HCT116 (cell line): ENCODE measurements at places on chromosomes 7 and 10. TPM values are rescaled to one million over a fixed set of nuclear protein-coding genes. Genes with fewer than 3 reads are reported as not detected.

KIF11 gene
- 33.8 TPM for total RNA-seq

RELN gene
- total RNA-seq, result 0.20 TPM

PTF1A gene
- not detected for total RNA-seq

GRCh38 chr10:128161031-128161430 lies 34.8 kb upstream of the MKI67 start:
- no peak for DNase-seq

DNA sequence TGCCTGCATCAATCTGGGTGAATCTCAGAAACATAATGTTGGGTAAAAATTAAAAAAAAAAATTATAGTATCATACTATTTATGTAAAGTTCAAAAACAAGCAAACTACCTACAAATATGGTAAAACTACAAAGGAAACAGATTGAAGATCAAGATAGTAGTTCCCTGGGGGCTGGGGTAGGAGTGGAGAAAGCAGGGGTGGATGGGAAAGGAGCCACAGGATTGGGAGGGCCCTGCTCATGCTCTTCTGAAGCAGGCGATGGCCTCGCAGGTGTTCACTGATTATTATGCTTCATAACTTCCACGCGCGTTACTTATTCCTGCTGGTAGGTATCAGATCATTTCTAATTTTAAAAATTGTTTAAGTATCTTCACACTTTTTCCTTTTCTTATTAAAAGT lies 96.0 kb upstream of the GATA3 start:
- no peak for DNase-seq

GRCh38 chr10:4081685-4082111 lies 296.7 kb upstream of the KLF6 start:
- no peak for DNase-seq

FRMPD2 gene
- 0.30 TPM for total RNA-seq

DNA sequence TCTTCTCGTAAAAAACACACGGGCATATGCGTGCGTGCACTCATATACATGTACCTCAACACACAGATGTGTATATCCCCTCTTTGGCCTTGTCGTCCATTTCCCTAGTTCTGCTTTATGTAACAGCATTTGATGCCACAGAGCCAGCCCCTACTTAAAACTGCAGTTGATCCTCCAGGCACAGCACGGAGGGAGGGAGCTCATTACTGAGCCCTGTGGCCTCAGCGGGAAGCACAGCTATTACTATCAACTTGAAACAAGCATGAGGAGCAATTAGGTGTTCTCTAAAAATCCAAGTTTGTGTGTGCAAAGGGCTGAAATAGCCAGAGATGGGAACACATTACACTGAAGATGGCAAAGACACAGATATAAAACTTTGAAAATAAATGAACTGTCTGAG lies 580.9 kb downstream of the GLRX3 start:
- DNase-seq, result no peak

GRCh38 chr10:59276133-59276532 lies 86.2 kb downstream of the FAM13C start:
- no peak for DNase-seq

CXCL12 gene
- 0.47 TPM for total RNA-seq

OR2A1 gene
- total RNA-seq, result not detected

CRHR2 gene
- not detected for total RNA-seq

GRCh38 chr7:36015733-36016132 lies 137.3 kb upstream of the EEPD1 start:
- DNase-seq, result no peak

DNA sequence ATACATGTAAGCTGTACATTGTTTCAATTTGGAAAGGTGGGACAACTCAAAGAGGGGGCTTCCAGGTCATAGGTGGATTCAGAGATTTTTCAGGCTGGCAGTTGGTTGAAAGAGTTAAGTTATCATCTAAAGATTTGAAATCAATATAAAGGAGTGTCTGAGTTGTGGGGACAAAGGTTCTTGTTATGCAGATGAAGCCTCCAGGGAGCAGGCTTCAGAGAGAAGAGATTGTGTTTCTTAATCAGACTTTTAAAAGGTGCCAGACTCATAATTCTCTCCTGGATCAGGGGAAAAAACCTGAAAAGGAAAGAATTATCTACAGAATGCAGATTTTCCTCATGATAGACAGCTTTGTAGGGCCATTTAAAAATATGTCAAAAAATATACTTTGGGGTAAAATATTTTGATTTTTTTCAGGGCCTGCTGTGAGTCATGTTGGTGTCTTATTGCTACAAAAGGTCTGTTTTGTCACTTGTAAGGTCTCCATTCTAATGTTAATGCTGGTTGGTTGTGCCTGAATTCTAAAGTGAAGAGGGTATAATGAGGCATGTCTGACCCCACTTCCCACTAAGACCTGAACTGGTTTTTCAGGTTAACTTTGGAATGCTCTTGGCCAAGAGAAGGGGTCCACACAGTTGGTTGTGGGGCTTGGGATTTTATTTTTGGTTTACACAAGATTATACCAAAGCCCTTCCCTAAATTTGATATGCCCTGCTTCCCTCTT lies 52.7 kb upstream of the PRSS1 start:
- DNase-seq, result no peak

DNA sequence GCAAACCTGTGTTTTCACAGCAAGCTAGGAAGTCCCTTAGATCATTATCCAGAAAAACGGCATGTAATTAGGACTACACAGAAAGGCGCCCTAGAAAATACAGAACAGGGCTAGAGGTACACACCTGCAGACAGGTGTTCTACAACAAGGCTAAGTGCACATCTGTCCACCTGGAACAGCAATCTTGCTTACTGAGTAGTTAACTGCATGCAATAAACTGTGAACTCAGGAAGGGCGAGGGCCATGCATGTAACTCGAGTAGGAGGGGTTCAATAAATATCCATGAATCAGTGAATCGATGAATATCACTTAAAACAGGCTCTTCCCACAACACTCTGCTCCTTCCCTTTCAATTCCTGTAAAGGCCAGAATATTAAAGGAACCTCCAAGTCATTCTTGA lies 22.0 kb downstream of the FAM171A1 start:
- DNase-seq, result no peak

PSAP gene
- 444 TPM for total RNA-seq

LRRN3 gene
- 0.07 TPM for total RNA-seq

DNA sequence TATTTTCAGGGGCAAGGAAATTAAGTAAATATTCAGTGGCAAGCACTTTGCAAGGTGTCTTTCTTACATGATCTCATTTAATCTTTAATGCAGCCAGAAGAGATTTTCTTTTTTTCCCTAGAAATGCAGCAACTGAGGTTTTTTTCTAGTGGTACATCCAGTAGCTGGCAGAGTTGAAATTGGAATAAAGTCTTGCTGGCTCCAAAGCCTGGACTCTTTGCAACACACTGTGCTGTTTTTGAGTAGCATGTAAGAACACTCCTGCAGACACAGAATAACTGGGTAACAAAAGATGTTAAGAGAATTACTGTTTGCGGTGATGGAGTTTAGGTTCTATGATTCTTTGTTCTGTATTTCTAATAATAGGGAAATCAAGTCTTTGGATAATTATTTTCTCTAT lies 123.6 kb downstream of the PON1 start:
- DNase-seq, result no peak

ANKRD16 gene
- total RNA-seq, result 9.4 TPM

DNA sequence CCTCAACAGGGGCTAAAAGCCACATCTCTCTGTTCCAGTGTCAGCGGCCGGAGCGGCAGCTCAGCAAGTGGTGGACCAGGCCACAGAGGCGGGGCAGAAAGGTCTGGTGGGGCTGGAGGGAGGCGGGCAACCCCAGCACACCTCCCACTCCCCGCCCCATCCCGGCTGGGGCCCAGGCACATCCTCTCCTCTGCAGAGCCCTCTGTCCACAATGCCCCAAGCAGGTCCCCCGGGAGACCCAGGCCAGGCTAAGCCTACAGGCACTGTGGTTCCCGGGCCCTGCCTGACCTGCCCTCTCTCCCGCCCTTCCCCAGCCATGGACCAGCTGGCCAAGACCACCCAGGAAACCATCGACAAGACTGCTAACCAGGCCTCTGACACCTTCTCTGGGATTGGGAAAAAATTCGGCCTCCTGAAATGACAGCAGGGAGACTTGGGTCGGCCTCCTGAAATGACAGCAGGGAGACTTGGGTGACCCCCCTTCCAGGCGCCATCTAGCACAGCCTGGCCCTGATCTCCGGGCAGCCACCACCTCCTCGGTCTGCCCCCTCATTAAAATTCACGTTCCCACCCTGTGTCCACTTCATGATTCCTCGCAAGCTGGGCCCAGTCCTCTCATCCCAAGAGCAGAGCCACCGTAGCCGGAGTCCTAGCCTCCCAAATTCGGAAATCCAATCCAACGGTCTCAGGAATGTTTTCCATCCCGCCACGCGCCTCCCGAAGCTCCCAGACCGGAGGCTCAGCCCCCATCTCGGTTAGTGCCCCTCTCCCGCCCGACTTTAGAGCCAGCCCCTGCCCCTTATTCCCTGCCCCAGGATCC lies 2.1 kb downstream of the ADIRF start:
- DNase-seq, result peak; percentile 62

CLDN3 gene
- 19.2 TPM for total RNA-seq

DNA sequence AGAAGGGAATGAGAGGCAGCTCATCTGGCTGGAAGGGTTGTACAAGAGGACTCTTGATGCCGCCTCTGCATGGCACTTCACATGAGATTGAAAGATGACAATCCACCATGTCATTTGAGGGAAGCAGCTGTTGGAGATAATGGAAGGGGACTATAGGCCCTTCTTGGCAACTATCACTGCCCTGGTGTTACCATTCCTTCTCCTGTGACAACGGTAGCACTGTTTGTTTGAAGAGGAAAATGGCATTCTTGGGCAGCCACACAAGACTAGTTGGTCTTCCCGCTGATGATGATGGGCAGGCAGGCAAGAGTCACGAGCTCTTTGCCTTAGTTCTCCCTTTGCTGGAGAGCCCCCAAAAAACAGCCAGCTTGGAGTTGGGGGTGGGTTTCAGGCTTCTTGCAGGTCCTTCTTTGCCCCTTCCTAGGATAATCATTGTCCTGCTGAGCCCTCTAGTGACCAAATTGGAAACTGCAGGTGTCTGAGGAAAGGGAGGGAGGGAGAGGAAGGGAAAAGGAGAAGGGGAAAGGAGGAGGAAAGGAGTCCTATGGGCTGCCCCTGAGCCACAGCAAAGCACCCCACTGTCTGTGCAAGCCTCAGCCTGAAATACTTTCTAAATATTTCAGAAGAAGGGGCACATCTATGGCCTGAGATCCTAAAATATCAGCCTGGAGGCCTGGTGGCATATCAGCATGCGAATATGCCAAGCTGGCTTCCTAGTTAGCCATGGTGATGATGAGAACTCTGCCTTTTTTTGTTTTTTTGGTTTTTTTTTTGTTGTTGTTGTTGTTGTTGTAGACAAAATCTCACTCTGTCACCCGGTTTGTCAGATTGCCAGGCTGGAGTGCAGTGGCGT lies 165.6 kb upstream of the KMT2E start:
- DNase-seq, result peak; percentile 18

DNA sequence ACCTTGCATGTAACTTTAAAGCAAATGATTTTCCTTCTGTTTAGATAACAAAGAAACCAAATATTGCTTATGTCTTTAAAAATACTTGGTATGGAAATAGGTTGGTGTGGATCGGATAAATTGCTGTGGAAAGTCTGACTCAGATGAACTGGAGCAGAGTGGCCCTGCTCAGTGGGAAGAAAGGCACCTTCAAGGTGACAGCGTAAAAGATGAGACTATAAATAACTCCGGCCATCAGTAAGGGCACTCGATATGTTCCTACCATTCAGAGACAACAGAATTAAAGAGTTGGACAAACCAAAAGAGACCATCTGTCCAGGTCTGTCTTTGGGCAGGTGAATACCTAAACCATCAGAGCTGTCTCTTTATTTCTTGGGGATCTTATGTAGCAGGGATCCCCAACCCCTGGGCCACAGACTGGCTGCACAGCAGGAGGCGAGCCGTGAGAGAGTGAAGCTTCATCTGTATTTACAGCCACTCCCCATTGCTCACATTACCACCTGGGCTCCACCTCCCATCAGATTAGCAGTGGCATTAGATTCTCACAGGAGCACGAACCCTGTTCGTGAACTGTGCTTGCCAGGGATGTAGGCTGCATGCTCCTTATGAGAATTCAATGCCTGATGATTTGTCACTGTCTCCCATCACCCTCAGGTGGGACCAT lies 357.1 kb downstream of the PRPF18 start:
- DNase-seq, result no peak

DLX5 gene
- not detected for total RNA-seq

UTF1 gene
- not detected for total RNA-seq

DNA sequence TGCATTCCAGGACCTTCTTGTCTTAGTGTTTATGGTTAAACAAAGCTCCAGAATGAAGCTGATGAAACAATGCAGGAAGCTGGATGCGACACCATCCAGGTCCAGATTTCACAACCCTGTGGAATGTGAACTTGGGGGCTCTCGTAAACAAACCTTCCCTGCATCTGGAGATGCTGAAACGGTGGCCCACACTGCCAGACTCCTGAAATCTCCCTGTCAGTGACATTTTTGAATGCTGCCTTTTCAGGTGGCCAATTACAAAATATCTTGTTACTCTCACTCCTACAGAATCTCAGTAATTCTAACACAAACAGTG lies 18.8 kb downstream of the VIPR2 start:
- DNase-seq, result no peak

DNA sequence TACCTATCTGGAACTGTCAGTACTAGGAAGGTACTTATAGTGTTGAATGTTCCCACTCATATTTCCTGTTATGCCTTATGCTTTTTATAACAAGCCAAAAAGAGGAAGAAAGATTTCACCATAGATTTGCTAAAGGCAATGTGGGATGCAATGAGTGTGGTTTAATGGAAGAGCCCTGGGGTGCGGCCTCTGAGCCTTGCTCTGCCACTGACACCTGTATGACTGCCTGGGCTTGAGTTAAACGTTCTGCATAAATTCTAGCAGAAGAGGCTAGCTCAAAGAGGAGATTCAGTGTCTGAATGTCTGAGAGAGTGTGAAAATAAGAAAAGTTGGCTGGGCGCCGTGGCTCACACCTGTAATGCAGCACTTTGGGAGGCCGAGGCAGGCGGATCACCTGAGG lies 143.8 kb downstream of the TPST1 start:
- no peak for DNase-seq

- peak; percentile 97 for DNase-seq
Observed at GRCh38 chr7:28037220-28038010, 143.2 kb downstream of the JAZF1 start.

- DNase-seq, result no peak
Observed at GRCh38 chr10:57162231-57162630, 801.2 kb upstream of the ZWINT start.

DNA sequence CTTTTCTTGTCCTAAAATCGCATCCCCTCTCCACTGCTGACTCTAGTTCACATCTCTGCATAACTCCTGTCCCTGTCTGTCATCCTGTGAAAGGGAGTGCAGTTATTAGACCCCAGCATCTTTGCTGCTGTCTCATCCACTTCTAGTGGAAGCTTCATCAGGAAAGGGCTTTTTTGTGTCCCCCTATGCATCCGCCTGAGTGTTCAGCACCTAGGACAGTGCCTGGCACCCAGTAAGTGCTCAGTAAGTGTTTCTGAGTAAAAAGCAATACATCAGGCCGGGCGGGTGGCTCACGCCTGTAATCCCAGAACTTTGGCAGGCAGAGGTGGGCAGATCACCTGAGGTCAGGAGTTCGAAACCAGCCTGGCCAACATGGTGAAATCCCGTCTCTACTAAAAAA lies 211.8 kb upstream of the FOXK1 start:
- DNase-seq, result no peak
